Occipital lobe (tissue), 3 donors: ENCODE measurements at places on chromosomes 2 and 18. TPM values are rescaled to one million over a fixed set of nuclear protein-coding genes. Genes with fewer than 3 reads are reported as not detected.

FHOD3 gene
- total RNA-seq = 51.2 TPM

TMEM169 gene
- total RNA-seq = 21.7 TPM

TUBA4B gene
- total RNA-seq = not detected

CCNT2 gene
- 106 TPM for total RNA-seq

PDIA6 gene
- 102 TPM for total RNA-seq

PPP1R1C gene
- 2.7 TPM for total RNA-seq

MLPH gene
- 0.94 TPM for total RNA-seq

MARCHF7 gene
- total RNA-seq = 168 TPM

MRPL33 gene
- total RNA-seq = 39.1 TPM

NPAS2 gene
- 7.2 TPM for total RNA-seq

ZNF519 gene
- total RNA-seq = 65.7 TPM

LINC00305 gene
- not detected for total RNA-seq
